ENCODE measurements at places on chromosomes 5 and 9.

DNA sequence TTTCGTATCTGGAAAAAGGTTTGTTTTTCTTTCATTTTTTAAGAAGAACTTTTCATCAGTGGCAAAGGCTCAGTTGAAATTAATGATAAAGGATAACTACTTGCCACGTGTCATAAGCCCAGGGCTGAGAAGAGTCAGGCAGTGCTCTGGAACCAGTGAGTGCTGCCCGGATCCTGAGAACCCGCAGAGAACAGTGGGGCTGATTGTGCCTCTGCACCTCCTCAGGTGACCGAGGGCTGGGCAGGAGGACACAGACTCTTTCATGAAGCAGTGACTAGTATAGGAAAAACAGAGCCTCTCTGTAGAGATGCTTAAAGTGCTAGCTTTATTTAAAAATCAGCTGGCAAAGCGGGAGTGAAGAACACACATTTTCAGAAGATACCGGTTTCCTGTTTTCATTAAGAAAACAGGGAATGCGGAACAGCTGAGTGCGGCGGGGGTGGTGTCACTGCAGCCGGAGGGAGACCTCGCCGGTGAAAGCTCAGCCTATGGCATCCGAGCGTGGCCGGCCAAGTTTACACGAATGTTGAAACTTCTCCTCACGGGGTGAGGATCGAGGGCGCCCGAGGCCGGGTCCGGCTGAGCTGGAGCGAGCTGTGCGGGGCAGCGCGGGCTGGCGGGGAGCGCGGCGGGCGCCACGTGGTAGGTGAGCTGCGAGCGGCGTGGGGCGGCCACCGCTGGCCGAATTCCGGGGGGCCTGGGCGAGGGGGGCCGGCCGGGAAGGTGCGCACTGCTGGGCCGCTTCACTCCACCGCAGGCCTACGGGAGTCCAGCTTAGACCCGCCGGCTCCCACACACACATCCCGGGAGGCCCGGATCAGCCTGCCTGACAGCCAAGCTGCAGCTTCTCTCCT is 134.7 kb upstream of the DMRT1 start:
- no peak for DNase-seq

DNA sequence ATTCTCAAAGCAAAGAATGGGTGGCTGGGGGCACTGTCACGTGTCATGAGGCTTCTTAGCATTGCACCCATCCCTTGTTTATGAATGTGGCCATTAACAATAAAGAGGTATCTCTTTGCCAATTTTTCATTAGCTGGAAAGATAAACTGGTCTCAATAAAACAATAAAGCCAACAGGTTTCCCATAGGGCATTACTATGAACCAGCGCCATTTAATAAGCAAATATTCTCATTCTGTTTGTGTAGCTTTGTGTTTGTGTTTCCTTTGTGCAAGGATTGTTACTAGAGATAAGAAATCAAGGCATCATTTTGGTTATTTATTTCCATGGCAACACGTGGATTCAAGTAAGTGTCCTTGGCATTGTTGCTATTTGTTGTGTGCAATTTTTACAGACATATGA is 37.6 kb upstream of the CAST start:
- DNase-seq = no peak

- no peak for DNase-seq
These were observed 30.4 kb upstream of the NEURL1B start for GRCh38 chr5:172610643-172611042.

DNA sequence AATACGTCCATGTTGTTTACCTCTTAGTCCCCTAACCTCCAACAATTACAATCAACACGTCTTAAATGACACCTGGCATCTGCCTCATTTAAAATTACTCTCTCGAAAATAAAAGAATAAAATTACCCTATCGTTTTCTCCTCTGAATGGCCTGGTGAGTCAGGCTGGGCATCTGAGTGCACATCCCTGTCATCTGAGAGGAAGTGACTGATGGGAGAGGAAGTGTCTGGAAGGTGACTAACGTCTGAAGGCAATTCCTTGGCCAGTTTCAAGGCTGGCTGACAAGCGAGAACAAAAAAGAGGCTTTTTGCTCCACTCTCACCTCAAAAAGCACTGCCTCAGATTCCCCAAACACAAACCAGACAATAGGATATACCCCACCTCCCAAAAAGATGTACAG is 57.7 kb downstream of the MAPKAP1 start:
- no peak for DNase-seq

GRCh38 chr5:93583768-93584595 is 960 bp downstream of the NR2F1 start:
- DNase-seq = no peak

GRCh38 chr9:125743682-125744428 is 3.3 kb upstream of the PBX3 start:
- no peak for DNase-seq

DNA sequence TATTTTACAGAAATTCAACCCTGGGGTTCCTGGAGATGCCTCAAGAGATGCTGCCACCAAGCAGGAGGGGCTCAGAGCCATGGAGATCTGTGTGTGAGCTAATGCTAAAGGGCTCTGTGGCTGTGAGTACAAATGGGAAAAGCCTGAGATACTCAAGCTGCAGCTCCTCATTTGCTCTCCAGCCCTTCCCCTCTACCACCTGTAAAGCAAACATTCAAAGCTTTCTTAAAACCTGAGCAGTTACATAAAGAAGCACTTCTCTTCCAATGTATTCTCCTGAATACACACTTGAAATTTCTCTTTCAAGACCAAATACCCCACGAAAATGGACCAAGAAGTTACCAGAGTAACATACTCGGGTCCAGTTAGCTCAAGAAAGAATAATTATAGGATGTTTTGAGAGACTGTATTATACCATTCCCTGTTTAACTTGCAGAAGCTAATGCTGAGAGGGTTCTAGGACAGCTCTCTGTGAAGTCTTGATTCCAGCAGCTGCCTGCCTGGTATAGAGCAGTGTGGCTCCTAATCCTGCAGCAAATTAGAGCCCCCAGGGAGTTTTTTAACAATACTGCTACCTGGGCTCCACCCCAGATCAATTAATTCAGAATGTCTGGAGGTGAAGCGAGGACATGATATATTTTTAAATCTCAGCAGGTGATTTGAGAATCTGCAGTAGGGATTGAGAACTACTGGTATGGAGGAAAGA is 21.1 kb downstream of the RGS7BP start:
- no peak for DNase-seq
